ENCODE measurements at places on chromosomes 11 and 22.

GRCh38 chr11:30698425-30698824 lies 112.3 kb upstream of the MPPED2 start:
- DNase-seq, result no peak

- DNase-seq, result no peak
Measured at GRCh38 chr11:68762481-68762880, 11.2 kb upstream of the TESMIN start.

- DNase-seq, result no peak
Measured at GRCh38 chr22:49768951-49769690, 58.6 kb downstream of the BRD1 start.

- no peak for DNase-seq
Measured at GRCh38 chr11:1499899-1500298, 13.3 kb upstream of the MOB2 start.

DNA sequence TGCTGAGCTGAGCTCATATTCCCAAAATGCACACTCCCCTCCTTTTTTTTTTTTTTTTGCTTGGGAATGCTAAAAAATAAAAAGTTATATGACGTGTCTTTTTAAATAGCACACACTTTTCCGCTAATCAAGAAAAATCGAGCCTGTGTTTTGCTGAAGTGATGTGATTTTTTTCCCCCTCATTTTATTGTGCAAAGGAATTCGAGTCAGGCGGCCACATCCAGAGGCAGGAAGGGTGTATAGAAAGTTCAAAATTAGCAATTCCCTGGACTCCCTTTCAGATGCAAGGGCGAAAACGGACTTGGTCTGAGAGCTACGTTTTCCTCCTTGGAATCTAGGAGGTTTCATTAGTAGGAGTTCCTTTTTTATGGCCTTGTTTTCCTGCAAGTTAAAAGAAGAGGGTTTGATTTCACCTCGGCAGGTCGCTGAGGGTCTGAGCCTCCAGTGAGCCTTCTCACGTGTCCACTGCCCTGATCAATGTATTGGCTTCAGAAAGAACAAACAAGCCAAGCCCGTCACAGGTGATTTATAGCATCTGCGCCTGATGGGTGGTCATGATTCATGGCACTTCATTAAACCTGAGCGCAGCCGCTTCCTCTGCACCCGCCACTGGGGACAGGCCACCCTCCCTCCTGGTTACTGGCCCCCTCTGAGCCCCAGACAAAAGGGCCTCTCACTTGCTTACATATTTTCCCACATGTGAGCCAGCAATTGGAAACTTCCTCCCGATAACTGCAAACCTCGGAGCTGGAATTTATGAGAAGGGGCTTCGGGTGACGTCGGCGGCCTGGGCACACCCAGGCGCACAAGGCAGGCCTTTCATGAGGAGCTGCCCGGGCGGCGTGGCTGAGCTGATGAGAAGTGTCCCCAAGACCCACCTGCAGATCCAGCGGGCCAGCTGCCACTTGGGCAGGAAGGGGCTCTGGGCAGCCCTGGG lies 64.4 kb upstream of the LINC01488 start:
- no peak for DNase-seq

GRCh38 chr11:31096191-31096805 lies 273.2 kb downstream of the DCDC1 start:
- no peak for DNase-seq

GRCh38 chr11:38900211-38900610 lies 2302.2 kb upstream of the RAG2 start:
- no peak for DNase-seq

DNA sequence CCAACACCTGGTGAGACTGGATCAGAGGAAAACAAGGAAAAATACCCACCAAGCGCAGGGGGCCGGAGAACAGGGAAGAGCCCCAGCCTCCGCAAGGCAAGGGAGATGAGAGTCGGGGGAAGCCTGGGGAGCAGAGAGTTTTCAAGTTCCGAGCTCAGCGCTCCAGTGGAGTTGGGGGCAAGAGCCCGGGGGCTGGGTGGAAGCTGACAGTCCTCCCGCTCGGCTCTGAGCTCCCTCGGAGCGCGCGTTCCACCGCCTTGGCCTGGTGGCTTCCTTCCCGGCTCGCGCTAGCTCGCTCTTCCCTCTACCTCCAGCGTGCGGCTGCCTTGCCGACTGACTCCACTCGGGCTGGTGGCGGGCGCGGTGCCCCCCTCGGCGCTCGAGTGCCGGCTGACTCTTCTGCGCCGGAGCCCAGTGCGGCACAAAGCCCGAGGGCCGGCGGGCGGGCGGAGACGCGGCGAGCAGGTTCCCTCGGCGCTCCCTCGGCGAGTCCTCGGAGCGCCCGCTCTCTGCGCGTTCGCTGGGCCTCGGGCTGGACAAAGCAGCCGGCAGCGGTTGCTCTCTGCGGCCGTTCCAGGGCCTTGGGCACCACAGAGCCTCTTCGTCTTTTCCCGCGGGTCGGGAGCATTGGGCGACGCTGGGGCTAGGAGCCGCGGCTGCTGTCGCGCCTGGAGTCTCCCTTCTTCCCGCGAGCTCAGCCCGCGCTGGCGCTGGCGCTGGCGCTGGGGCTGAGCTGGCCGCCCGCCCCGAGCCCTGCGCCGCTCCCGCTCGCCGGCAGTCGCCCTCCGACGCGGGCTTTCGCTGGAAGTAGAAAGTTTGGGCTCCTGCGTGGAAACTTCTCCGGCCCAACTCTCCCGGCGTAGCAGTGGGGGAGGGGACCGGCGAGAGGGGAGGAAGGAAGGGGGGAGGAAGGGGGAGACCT lies 1.0 kb downstream of the PAX6 start:
- DNase-seq, result no peak

- DNase-seq, result no peak
Measured at GRCh38 chr11:84969103-84969502, 658.0 kb downstream of the DLG2 start.

DNA sequence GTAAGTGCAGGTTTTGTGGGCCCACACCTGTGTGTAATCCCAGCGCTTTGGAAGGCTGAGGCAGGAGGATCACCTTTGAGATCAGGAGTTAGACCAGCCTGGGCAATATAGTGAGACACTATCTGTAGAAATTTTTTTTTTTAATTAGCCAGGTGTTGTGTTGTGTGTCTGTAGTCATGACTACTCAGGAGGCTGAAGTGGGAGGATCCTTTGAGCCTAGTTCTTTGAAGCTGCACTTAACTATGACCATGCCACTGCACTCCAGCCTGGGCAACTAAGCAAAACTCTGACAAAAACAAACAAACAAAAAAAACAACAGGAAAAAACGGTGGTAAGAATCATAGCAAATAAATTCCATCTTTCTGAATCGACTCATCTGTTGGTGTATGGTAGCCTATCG lies 268.6 kb upstream of the PDGFD start:
- no peak for DNase-seq

DNA sequence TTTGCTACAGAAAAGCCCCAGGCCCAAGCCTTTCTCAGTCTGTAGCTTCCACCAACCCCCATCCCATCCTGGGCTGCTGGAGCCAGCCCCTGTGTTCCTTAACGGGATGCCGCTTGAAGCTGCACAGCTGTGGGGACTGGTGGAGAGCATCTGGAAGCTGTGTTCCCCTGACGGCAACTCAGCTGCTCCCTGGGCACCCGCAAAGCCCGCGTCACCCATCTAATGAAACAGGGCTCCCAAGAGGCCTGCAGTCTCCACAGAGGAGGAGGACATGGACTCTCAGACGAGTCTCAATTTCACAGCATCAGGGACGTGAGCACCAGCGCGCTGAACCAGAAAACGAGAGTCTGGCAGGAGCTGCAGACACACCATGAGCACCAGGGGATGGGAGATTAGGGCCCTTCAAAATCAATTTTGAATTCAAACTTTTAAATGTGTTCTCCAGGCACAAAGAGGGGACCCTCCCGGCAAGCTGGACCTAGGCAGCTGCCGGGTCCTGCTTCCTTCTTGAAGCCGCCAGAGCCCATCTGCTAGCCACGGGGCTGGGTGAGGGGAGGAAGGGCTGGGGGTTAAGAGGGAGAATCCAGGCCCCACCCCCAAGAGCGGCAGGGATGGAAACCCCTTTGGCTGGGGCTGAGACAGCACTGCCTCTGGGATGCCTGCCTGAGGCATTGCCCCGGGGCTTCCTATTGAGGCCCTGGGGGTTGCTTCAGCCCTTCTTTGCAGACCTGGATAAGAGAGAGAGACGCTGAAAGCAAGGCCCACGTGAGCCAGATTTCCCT lies 21.0 kb downstream of the LMO1 start:
- no peak for DNase-seq

DNA sequence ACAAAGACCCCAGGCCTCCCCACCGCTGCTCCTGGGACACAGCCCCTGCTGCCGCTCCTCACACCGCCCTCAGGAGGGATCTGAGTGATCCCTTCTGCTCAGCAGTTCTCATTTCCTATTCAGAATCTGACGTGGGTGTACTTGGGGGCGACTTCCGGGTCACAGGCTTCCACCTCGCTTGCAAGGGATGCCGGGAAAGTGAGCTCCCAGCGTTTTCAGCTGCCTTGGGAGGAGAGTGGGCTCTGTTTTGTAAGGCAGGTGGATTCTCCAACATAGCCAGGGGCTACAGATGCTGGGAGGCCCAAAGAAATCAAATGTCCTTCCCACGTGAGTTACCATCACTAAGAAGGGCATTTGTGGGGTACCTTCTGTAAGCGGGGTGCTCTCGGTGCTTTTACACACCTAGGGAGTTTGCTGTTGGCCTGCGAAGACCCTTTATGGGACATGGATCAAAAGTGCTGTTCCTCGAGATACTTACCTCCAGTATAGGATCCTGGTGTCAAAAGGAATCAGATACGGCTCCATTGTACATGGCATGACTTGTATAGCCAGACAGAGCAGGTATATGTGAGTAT lies 9.7 kb upstream of the LRRC10B start:
- DNase-seq, result no peak

DNA sequence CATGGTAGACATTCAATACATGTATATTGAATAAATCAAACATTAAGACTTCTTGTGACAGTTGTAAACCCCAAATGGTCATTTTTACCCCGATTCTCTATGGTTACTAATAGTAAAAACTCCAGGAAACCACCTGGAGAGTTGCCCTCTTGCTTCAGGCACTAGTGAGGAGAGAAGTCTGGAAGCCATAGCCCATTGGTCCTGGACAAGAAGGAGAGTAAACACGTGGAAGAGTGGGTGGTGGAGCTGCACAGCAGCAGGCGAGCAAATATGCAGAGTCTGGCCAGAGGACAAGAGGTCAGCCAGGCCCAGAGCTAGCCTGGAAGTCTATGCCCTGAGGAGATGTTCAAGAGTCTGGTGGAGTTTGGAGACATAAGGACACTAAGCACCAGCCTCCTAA lies 17.7 kb downstream of the DCHS1 start:
- DNase-seq, result no peak

All from effector memory CD4-positive, alpha-beta T cell (primary cell).